Activated T-cell treated with anti-CD3 and anti-CD28 coated beads, Interleukin-2, amount 50 U/mL, for 72 hours (primary cell): ENCODE measurements at places on chromosomes 2 and 18. TPM values are rescaled to one million over a fixed set of nuclear protein-coding genes. Genes with fewer than 3 reads are reported as not detected.

FTCDNL1 gene
- total RNA-seq: 2.2 TPM

SLC5A7 gene
- not detected for total RNA-seq

ICOS gene
- 196 TPM for total RNA-seq

CCDC74B gene
- total RNA-seq: 2.2 TPM

SFT2D3 gene
- 3.7 TPM for total RNA-seq

TWIST2 gene
- total RNA-seq: not detected

AGAP1 gene
- total RNA-seq: 0.74 TPM

RGPD3 gene
- total RNA-seq: 0.25 TPM

WNT6 gene
- 0.19 TPM for total RNA-seq

CNDP1 gene
- 0.16 TPM for total RNA-seq

CIAO1 gene
- total RNA-seq: 72.6 TPM

GPR148 gene
- total RNA-seq: not detected

ADAM17 gene
- 30.1 TPM for total RNA-seq

SOWAHC gene
- 1.7 TPM for total RNA-seq

TMEM131 gene
- total RNA-seq: 40.3 TPM

CAPG gene
- total RNA-seq: 58.4 TPM

PECR gene
- total RNA-seq: 28.4 TPM

DNA sequence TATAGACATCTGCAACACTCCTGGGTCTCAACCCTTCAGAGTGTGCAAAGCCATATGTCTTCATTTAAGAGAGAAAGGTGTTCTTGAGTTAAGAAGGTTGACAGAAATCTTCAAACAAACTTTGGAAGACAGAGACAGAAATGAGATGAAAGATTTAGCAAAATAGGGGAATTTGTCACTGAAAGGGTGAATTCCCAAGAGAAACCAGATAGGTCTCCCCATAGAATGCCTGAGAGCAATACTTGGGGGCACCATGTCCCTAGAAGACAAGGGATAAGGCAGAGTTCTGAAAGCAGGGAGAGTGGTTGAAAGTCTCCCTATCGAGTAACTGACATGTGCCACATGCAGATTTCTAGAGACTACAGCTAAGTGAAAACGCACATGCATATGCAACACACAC, 50.0 kb downstream of the AP1S3 start:
- peaks cover 2% of the 10 kb centered on the region for H3K36me3 ChIP-seq
- H3K27me3 ChIP-seq: no peaks in the 10 kb centered on the region
- no peaks in the 10 kb centered on the region for H3K4me1 ChIP-seq
- H3K4me3 ChIP-seq: no peak overlapping the region
- DNase-seq: no peak

- no peak overlapping the region for H3K4me3 ChIP-seq
- H3K27me3 ChIP-seq: no peaks in the 10 kb centered on the region
- no peak for DNase-seq
- H3K36me3 ChIP-seq: no peaks in the 10 kb centered on the region
- H3K27ac ChIP-seq: no peak overlapping the region
- no peaks in the 10 kb centered on the region for H3K4me1 ChIP-seq
Observed at GRCh38 chr2:1907849-1908533, 163.7 kb upstream of the PXDN start.

DNA sequence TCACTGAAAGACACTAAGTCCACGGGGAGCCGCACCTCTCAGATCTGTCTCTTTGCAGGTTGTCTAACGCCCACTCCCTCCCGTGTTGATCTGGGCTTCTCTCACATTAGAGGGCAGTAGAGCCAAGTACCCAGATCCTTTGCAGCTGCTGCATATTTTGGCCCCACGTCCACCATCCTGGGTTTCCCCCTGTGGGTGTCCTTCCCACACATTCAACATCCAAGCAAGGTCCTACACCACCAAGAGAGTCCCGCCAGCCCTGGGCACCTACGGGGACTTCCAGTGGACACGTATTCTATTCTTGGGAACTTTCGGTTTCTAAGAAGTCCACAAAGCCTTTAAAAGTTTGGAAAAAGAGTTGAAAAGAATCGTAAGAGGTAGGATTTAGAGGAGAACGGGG, 116.6 kb downstream of the ATL2 start:
- DNase-seq: peak; percentile 30
- H3K36me3 ChIP-seq: no peaks in the 10 kb centered on the region
- peaks cover 36% of the 10 kb centered on the region for H3K4me1 ChIP-seq
- H3K4me3 ChIP-seq: peak overlapping the region; percentile 57
- H3K27ac ChIP-seq: no peak overlapping the region

GRCh38 chr2:96386470-96386869, 50.9 kb downstream of the NCAPH start:
- no peaks in the 10 kb centered on the region for H3K27me3 ChIP-seq
- H3K27ac ChIP-seq: no peak overlapping the region
- H3K4me1 ChIP-seq: peaks cover 7% of the 10 kb centered on the region
- DNase-seq: no peak
- no peaks in the 10 kb centered on the region for H3K36me3 ChIP-seq

DNA sequence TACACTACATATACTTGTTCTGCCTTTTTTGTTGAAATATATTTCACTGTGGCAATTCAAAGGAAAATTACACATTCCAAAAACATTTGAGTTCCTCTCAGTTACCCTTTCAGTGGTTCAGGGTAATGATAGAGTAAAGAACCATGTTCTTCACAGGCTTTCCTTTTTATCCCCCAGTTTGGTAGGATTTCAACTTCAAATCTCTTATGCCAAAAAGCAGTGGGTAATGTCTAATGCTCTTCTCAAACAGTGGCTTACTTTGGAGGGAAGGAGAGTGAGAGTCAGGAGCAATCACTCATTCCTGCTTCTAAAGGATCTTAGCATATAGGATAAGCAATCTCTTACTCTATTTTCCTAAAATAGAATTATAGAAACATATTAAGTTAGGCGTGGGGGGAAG, 290.6 kb downstream of the ZEB2 start:
- peaks cover 2% of the 10 kb centered on the region for H3K36me3 ChIP-seq
- H3K27me3 ChIP-seq: no peaks in the 10 kb centered on the region
- H3K27ac ChIP-seq: peak overlapping the region; percentile 27
- no peak overlapping the region for H3K4me3 ChIP-seq

DNA sequence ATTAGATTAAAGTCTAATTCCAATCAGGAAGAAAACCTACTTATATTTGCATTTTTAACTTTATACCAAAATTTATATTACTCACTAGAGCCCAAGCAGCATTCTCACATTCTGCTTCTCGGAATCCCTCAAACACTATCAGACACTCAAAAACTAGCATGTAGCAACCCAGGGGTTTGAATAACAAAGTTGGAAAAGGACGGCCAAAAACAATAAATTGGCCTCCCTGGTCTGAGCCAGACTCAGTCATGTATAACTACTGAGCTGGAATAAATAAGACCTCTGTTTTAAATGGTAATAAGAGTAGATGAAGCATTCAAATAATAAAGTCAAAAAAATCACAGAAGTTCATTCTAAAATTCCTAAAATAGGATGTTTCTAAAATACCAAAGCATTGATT, 290.9 kb downstream of the IRS1 start:
- H3K36me3 ChIP-seq: no peaks in the 10 kb centered on the region
- H3K27ac ChIP-seq: no peak overlapping the region
- DNase-seq: no peak
- no peak overlapping the region for H3K4me3 ChIP-seq

DNA sequence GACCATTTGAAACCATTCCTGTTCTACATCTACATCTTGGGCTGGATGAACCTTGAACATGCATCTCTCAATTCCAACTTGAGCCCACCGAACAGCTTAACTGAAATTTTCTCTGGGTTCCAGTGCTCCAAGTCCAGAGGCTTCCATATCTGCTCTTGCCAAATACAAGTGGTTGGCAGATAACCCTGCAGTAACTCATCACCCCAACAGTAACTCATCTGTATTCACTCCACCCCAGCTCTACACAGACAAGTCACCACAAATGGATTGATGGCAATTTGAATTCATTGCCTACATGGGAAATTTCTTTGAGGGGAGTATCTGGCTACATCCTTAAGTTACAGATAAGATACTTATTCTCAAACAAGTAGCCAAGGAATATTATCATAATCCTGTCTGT, 502.4 kb upstream of the TNP1 start:
- no peaks in the 10 kb centered on the region for H3K36me3 ChIP-seq
- no peaks in the 10 kb centered on the region for H3K27me3 ChIP-seq
- no peak for DNase-seq
- H3K27ac ChIP-seq: no peak overlapping the region

GRCh38 chr2:37721201-37721560, 49.7 kb upstream of the CDC42EP3 start:
- no peak for DNase-seq
- H3K4me3 ChIP-seq: no peak overlapping the region
- no peaks in the 10 kb centered on the region for H3K27me3 ChIP-seq
- no peak overlapping the region for H3K27ac ChIP-seq
- peaks cover 5% of the 10 kb centered on the region for H3K4me1 ChIP-seq

GRCh38 chr18:74040459-74041332, 106.9 kb downstream of the FBXO15 start:
- H3K4me3 ChIP-seq: no peak overlapping the region
- H3K27ac ChIP-seq: no peak overlapping the region
- no peaks in the 10 kb centered on the region for H3K36me3 ChIP-seq
- no peaks in the 10 kb centered on the region for H3K27me3 ChIP-seq

DNA sequence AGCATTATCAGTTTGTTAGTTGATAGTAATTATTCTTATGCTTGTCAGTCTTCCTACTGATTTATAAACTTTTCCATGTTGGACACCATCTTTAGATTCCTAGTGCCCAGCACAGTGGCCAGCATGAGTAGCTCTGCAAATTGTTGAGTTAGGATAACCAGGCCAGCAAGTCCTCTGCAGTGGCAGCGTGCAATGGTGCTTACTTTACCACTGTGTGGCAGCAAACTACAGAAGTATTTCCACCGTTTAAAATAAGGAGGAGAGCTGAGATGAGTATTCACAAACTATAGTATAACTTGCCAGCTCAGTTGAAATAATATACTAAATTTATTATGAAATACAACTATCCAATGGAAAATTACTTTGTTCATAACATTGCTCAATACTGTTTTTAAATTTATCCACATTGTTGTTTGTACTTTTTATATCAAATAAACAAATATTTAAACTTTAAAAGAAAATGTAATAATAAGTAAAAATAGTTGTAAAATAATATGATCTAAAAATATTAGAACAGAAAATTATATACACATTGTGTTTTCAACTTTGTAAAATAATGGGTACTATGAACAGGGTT, 9.3 kb upstream of the THADA start:
- peak overlapping the region; percentile 22 for H3K4me3 ChIP-seq
- no peak overlapping the region for H3K27ac ChIP-seq
- no peaks in the 10 kb centered on the region for H3K36me3 ChIP-seq
- H3K4me1 ChIP-seq: peaks cover 15% of the 10 kb centered on the region
- DNase-seq: peak; percentile 41

- peaks cover 30% of the 10 kb centered on the region for H3K27me3 ChIP-seq
- no peaks in the 10 kb centered on the region for H3K36me3 ChIP-seq
- H3K4me1 ChIP-seq: peaks cover 18% of the 10 kb centered on the region
Observed at GRCh38 chr2:201858281-201859184, 52.2 kb downstream of the CDK15 start.

GRCh38 chr2:39179974-39180960, 59.4 kb upstream of the SOS1 start:
- no peaks in the 10 kb centered on the region for H3K4me1 ChIP-seq
- no peak overlapping the region for H3K27ac ChIP-seq
- H3K36me3 ChIP-seq: no peaks in the 10 kb centered on the region

DNA sequence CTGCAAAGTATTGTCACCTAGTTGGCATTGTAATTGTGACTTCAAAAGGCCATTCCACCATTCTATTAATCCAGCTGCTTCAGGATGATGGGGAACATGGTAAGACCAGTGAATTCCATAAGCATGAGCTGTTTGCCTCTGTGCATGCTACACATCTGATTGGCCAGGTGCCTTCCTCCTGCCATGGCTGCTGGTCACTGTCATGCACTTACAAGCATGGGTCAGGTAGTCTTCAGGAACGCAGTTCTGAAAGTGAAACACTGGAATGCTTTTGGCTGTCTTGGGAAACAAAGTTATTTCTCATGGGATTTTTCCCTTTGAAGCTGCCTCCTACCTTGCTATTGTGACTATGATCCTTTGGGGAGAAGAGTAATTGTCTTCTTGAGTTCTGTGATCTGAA, 267.6 kb downstream of the GBX2 start:
- H3K27me3 ChIP-seq: peaks cover 15% of the 10 kb centered on the region
- H3K4me1 ChIP-seq: no peaks in the 10 kb centered on the region
- no peak overlapping the region for H3K27ac ChIP-seq
- DNase-seq: no peak
- H3K4me3 ChIP-seq: no peak overlapping the region
- H3K36me3 ChIP-seq: no peaks in the 10 kb centered on the region

GRCh38 chr2:237016121-237016915, 69.4 kb upstream of the COPS8 start:
- DNase-seq: no peak
- no peak overlapping the region for H3K27ac ChIP-seq
- no peaks in the 10 kb centered on the region for H3K36me3 ChIP-seq
- H3K4me3 ChIP-seq: no peak overlapping the region

DNA sequence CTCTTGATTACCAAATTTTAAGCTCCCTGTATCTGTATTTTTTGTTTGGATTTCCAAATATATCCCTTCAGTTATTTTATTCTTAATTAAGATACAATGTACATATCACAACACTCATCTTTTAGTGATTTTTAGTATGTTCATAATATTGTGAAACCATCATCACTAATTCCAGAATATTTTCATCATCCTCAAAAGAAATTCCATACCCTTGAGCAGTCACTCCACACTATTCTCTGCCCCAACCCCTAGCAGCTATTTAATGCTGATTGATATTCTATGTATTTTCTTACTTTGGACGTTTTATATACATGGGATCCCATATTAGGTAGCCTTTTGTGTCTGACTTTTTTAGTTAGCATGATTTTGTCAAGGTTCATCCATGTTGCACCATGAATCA, 127.4 kb upstream of the SLC8A1 start:
- no peak for DNase-seq
- H3K27ac ChIP-seq: no peak overlapping the region
- no peak overlapping the region for H3K4me3 ChIP-seq
- H3K27me3 ChIP-seq: no peaks in the 10 kb centered on the region
- peaks cover 1% of the 10 kb centered on the region for H3K36me3 ChIP-seq

- H3K27me3 ChIP-seq: no peaks in the 10 kb centered on the region
- peak; percentile 39 for DNase-seq
- peaks cover 1% of the 10 kb centered on the region for H3K36me3 ChIP-seq
- H3K27ac ChIP-seq: peak overlapping the region; percentile 72
- H3K4me3 ChIP-seq: peak overlapping the region; percentile 65
Observed at GRCh38 chr2:204104811-204105210, 168.2 kb downstream of the ICOS start.

DNA sequence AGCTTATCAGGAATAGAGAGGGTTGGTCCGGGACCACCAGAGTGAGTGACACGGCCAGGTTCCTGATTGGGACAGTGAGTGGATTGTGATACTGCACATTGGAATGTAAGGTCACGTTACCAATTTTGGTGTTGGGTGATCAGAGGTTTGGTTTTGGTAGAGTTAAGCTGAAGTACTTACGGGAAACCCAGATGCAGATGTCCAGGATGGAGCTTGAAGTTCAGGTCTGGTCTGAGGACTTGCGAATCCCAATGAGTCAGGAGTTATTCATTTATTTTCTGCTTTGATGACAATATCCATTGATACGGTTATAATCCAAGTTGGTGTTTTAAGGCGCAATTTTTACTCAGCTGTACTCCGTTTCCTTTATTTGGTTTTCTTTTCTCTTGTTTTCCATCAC, 273.6 kb downstream of the ALPK2 start:
- H3K27me3 ChIP-seq: no peaks in the 10 kb centered on the region
- H3K4me3 ChIP-seq: no peak overlapping the region
- DNase-seq: no peak
- no peaks in the 10 kb centered on the region for H3K4me1 ChIP-seq
